Myocyte (in vitro differentiated cells): ENCODE measurements at places on chromosomes 11 and 22.

DNA sequence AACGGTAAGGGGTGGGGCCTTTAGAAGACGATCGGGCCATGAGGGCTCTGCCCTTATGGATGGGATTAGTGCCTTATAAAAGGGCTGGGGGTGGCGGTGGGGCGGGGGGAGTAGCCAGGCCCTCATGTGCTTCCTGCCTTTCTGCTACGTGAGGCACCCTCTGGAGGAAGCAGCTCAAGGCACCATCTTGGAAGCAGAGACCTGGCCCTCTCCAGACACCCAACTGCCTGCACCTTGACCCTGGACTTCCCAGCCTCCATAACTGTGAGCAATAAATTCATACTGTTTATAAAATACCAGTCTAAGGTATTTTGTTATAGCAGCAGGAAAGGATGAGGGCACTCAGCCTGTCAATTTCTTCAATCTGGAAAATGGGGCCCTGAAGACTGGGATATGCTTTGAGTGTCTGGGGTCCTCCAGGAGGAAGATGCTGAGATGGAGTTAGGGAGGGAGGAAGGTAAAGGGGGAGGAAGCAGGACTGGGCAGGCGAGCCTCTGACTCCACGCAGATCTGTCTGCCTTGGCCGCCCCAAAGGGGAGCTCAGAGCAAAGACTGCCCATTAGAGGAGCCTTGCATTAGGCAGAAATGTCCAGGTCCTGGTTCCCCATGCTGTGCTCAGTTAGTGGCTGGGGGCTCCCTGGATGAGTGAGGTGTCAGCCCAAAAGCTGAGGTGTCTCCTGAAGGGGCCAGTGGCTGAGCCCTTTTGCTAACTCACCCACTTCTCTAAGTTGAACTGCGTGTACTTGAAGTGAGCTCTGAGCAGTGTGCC, 5.3 kb downstream of the CABP2 start:
- DNase-seq, result no peak

DNA sequence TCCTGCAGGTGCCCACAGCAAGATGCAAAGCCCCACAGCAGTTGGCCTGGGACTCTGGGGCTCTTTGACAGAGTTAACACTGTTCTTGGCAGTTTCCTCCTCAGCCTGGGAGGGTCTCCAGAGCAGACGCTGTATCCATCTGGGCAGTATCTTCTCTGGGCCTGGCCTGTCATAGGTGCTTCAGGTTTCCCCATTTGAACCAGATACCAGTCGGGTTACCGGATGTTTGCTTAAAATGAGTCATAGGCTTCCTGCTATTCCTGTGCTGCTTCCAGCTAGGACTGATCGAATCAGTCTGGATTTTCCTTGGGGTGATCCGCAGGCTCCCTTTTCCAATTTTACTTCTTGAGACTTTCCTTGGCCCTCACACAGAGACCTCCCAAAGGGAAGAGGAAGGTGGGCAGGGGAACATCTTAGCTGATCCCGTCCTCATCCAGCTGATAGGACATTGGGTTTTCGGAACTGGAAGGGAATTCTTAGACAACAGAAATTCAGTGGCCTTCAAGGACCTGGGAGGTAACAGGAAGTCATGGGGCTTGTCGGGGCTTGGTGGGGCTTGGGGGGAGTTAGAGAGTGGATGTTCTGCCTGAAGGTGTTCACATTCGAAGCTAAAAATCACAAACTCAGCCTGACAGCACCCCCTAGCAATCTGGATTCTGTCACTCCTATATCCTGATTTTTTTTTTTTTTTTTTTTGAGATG, 2.4 kb upstream of the RANGAP1 start:
- DNase-seq, result peak; percentile 21

DNA sequence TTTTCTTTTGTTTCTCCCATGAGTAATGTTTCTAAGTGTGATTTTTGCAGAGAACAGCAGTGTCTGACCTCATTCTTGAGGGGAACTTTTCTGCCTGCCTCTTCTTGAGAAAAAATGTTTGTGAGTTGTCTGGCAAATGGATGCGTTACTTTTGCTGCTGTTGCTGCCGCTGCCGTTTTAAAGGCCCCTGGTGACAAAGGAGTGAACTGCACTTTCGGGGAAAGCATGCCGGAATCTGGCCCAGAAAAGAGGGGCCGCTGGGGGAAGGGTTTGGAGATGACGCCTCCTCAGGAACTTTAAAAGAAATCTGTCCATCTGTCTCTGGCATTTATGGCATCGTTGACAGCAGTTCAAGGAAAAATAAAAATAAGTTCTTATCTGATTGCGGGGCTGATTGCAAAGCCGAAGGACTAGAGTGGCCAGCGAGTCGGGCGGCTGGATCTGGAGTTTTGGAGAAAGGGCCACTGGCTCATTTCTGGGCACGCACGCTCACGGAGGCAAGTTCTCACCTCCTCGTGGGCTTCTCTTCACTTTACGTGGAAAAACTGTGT, 16.5 kb downstream of the ZBTB16 start:
- DNase-seq, result peak; percentile 68

- DNase-seq, result no peak
Observed at GRCh38 chr11:24348908-24349307, 147.9 kb upstream of the LUZP2 start.

DNA sequence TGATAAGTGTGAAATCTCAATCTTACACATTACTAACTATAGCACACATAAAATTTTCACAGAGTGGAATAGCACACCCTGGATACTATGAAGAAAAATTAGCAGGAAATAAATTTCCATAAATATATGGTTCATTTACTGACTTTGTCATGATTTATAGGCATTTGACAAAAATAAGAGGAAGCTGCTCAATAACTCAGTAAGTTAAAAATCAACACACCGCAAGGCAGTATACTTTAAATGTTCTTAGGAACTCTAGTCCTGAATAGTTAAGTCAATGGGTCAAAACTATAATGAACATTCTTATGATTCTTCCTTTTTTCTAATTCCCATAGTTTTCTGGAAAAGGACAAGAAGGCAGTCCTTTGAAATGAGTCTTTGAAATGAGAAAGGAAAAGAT, 1557.8 kb upstream of the RAG2 start:
- DNase-seq, result no peak

- no peak for DNase-seq
Observed at GRCh38 chr11:17591293-17591692, 44.2 kb downstream of the OTOG start.

DNA sequence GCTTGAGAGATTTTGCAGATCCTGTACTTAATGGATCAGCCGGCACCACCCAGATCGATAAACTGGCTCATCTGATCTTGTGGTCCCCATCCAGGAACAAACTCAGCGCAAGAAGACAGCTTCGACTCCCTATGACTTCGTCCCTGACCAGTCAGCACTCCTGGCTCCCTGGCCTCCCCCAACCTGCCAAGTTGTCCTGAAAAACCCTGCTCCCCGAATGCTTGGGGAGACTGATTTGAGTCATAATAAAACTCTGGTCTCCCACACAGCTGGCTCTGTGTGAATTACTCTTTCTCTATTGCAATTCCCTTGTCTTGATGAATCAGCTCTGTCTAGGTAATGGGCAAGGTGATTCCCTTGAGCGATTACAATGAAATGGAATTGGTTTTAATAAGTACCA, 29.5 kb downstream of the OR2AG2 start:
- DNase-seq, result no peak

DNA sequence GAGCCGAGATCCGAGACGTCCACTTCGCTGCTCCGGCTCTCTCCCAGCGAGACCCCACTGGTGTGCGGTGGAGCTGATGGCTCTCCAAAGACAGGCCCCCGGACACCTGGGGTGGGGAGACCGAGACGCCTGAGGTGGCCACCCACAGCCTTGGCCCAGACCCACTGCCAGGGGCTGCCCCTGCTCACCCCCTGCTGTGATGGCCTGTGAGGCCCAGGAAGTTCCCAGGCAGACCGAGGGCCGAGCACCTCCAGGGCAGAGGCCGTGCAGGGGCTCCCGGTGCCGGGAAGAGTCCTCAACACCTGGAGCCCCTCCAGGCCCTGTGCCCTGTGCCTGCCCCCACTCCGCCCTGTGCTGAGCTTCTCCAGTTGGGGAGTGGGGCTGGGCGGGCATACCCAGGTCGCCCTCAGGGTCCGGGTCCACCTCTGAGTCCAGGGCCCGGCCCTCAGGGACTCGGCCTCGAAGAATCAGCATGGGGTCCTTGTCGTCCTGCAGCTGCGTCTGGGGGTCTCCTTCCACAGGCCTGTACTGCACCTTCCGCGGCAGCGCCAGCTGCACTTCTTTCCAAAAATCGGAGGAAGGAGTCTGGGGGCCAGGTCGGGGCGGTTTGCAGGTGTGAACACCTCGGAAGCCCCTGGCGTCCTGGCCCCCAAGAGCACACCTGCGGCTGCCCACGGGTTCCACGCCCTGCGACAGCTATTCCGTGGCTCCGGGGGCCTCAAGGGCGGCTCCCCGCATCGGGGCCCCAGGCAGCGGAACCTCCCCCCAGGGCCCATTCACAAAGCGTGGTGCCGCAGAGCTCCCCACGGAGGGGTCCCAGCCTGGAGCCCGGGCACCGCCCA, 8.6 kb downstream of the SIGIRR start:
- DNase-seq, result no peak

DNA sequence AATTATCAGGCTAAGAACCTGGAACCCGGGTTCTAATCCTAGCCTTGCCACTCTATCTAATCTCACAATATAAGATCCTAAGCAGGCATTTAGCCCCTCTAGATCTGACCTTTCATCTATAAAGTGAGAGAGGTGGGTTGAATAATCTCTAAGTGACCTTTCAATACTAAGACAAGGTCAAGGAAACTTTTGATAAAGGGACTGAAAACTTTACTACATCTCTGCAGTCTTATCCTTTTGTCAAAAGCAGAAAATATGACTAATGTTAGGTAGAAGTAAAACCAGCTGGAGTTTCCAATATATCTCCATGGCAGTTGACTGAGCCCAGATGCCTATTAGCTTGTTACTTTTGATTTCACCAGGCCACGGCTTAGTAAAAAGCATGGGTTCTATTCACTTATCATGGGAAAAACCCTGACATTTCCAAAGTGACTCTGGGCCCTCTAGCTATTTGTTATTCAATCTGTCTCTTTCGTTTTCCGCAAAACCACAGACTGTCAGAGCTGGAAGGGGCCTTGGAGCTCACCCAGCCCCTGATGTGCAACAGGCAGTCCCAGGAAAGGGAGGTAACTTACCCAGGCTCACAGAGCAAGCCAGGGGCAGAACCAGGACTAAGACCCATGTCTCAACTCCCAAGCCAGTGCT, 75.8 kb downstream of the RAB30 start:
- peak; percentile 70 for DNase-seq

- DNase-seq, result no peak
Observed at GRCh38 chr22:42347281-42347824, 76.9 kb upstream of the TCF20 start.

DNA sequence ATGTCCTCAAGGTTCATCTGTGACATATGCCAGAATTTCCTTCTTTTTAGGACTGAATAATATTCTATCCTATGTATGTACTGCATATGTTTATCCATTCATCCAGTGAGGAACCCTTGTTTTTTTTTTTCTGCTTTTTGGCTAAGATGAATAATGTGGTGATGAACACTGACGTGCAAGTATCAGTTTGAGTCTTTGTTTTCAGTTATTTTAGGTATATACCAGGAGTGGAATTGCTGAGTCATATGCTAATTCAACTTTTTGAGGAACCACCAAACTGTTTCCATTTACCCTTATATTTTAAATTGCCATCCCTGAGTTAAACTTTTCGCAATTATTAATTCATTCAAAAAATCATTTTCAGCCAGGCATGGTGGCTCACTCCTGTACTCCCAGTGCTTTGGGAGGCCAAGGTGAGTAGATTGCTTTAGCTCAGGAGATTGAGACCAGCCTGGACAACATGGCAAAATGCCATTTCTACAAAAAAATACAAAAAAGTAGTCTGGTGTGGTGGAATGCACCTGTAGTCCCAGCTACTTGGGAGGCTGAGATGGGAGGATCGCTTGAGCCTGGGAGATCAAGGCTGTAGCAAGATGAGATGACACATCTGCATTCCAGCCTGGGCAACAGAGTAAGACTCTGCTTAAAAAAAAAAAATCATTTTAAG, 64.2 kb downstream of the MICAL2 start:
- DNase-seq, result no peak

GRCh38 chr11:86335131-86335767, 33.2 kb downstream of the HIKESHI start:
- DNase-seq, result no peak

DNA sequence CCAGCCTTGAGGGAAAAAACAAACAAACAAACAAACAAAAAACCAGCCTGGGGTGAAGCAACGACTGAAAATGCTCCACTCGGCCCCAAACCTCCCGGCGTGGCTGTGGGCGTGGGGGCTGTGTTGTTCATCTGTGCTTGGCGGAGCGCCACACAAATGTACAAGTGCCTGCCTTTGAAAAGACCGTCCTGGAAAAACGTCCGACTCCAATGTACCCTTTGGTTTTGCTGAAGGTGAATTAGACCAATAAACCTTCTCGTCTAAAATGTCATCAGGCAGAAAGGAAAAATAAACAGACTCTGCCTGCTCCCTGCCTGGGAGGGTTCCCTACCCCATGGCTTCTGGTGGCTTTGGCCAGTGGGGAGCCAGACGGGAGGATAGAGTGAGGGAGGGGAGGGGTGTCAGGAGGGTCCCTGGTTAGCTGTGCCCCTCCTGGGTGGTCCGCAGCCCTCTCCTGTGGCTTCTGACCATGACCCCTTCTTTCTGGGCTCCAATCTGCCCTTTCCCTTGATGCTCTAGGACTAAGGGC, 93.9 kb downstream of the TRMU start:
- DNase-seq, result no peak

DNA sequence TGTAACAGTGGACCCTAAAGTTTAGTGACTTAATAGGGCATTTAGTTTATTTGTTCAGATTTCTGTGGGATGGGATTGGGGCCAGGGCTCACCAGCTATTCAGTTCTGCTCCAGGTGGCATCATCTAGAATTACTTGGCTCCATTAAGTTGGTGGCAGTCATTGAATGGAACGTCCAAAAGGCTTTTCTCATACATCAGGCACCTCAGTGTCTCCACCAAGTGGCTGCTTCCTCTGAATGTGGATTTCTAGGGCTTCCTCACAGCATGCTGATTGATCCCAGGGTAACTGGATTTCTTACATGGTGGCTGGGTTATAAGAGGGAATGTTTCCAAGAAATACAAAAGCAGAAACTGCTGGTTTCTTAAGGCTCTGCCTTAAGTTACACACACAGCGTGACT, 34.7 kb downstream of the USP47 start:
- peak; percentile 29 for DNase-seq

DNA sequence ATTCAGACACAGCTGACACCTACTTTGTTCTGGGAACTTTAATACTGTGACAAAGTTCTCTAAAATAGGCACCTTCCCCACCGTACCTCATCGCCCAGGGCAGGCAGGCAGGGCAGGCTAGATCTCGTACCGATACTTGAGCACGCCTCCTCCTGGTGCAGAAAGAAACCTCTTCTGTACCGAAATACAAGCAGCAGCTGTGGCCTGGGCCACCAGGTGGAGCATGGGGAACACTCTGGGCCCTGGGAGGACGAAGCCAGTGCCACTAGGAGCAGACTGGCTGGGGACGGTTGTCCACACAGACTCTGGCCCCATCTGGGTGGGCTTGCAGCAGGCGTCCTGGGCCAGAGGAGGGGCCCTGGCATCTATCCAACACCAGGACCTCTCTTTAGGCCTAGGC, 12.8 kb downstream of the PMM1 start:
- DNase-seq, result peak; percentile 67

DNA sequence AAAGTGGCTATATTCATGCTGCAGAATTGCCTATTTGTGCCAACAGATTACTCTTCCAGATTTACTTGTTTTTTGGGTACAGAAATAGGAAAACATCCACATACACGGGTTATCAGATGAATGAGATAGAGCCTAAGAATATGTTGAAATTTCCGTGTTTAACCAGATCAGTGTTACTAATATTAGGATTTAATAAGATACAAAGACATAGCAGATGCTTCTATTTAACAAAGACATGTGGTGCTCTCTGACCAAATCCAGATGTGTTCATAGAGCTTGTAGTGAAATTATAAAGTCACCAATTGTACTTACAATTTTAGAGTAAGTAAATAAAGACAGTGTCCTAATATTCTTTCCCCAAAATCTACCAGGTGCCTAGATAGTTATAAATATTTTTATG, 208.0 kb downstream of the CASP12 start:
- no peak for DNase-seq
